ENCODE measurements at places on chromosomes 3 and 15. TPM values are rescaled to one million over a fixed set of nuclear protein-coding genes. Genes with fewer than 3 reads are reported as not detected.

Gene NEK11
- total RNA-seq: 3.4 TPM

Gene SCN11A
- total RNA-seq: not detected

Gene WDR93
- not detected for total RNA-seq

- DNase-seq: no peak
Observed at GRCh38 chr3:112976001-112976400, 1.1 kb upstream of the CD200R1 start.

DNA sequence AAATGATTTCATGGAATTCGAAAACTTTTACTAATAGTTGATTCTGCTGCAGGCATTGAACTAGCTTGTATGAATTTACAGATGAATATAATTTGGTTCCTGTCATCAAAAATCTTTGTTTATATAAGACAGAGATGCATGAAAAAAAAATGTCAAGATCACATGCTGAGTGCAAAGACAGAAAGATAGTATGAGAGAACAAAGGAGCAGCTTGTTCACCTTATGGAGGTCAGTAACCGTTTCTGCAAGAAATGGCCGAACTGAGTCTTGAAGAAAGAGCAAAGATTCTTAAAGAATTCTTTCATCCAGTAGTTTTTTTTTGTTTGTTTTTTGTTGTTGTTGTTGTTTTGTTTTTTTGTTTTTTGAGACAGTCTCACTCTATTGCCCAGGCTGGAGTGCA lies 450.6 kb downstream of the TUSC7 start:
- no peak for DNase-seq

- no peak for DNase-seq
Observed at GRCh38 chr3:77686560-77686959, 646.7 kb downstream of the ROBO2 start.

- no peak for DNase-seq
Observed at GRCh38 chr15:41231422-41232226, 556 bp downstream of the CHP1 start.
